Stimulated activated CD8-positive, alpha-beta memory T cell treated with anti-CD3 and anti-CD28 coated beads, Interleukin-2, amount 100 ng/mL, for 48 hours (primary cell): ENCODE measurements at places on chromosomes 1 and 21.
A peak's percentile ranks its signal among the peaks of the same experiment; 100 is the strongest.

- peak; percentile 54 for DNase-seq
These were observed 1.3 kb downstream of the EDARADD start for GRCh38 chr1:236395230-236395946.

- no peak for DNase-seq
These were observed 105.4 kb upstream of the F3 start for GRCh38 chr1:94646786-94647555.

GRCh38 chr21:35401476-35401875, 352.4 kb upstream of the RUNX1 start:
- no peak for DNase-seq

- no peak for DNase-seq
These were observed 2.6 kb downstream of the CTSE start for GRCh38 chr1:206021008-206021625.

GRCh38 chr1:224098007-224098406, 15.9 kb upstream of the FBXO28 start:
- DNase-seq: no peak

DNA sequence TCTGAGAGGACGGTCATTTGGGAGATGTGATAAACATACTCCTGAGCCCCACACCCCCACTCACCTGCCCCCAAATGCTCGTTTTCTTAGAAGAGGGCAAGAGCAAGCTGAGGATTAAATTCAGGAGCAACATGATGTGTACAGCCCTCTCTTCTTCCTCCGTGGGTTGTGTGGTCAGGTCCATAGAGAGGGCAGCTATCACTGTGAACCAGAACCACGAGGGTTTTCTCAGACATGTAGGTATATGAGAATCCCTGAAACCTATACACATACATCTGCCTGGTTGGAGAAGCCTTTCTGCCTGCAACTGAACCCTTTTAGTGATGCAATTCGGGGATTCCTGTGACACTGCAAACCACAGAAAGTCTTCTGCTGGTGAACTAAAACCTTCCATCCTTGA, 38.9 kb downstream of the PGM1 start:
- DNase-seq: no peak

DNA sequence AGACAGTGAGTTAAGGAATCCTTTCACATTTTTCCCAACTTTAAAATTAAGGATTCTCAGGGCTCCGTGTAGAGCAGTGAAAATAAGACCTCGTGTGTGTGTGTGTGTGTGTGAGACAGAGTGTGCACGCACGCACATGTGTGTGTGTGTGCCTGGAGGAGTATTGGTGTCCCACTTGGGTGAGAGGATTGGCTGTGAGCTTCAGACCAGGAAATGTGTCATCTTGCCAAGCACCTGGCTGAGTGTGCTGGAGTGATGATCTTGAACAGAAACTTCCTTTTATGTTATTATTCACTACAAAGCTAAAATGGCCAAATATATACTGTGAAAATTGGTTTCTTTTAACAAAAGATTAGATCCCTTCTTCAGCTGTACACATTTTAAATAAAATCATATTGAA, 35.2 kb upstream of the NTPCR start:
- DNase-seq: no peak

DNA sequence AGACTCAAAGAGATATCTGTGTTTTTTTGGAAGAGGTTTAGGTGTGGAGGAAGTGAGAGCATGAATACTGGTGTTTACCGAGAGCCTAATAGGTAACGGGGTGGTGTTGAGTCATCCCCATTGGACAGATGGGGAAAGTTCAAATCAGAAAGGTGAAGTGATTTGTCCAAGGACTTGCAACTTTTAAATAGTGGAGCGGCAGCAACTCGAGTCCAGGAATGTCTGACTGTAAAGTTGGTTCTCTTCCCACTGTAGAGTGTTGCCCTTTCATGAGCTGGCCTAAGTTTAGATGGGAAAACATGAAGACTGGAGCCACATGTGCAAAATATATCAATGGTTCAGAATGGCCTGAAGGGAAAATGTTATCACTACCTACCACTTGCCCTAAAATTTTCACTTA, 125.7 kb downstream of the LYPLAL1 start:
- DNase-seq: no peak

DNA sequence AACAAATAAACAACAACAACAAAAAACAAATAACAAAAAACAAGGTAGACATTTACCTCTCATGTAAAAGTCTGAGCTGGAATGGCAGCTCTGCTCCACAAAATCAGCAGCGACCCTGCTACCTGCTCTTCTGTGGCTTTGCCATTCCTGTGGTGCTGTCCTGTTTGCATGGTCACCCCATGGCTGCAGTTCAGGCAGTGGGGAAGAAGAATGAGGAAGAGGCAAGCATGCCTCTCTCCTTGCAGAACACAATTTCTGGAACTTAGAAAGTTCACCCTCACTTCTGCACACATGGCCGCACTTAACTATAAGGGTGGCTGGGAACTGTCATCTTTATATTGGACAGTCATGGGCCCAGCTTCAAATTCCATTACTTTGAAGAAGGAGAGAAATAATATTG, 84.8 kb upstream of the GNG12 start:
- DNase-seq: no peak

GRCh38 chr1:4267381-4268261, 367.5 kb upstream of the C1orf174 start:
- DNase-seq: no peak

DNA sequence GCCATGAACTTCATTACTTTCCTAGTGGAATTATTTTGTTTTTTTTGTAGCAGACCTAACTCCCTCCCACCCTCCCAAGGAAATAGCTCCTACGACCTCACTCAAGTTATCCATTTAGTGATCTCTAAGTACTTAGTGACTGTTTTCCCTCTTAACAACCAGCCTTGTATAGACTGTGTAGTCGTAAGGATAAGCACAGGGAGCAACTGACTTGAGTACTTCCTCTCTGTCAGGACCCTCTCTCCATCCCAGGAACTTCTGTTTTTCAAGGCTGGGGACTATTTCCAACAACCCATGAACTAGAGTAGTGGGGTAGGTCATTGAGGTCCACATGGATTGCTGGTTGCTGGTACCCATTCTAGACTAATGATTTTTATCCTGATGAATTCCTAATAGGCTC, 1.9 kb downstream of the AGO1 start:
- no peak for DNase-seq

GRCh38 chr1:20151906-20152598, 12.9 kb downstream of the PLA2G2F start:
- DNase-seq: peak; percentile 72

- no peak for DNase-seq
These were observed 146.5 kb downstream of the PDE4B start for GRCh38 chr1:65939191-65939590.

DNA sequence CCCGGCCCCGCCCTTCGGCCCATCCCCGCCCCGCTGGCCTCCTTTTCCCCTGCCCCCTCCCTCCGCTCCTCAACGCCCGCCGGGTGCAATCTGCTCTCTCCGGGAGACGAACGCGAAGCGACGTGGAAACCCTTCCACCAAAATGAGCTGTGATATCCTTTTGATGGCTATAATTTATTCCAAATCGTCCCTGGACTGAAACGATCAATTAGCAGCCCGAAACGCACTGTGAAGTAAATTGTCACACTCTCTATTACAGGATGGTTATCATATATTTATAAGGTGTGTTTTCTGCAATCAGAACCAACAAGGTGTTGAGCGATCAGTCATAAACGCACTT, 134.6 kb upstream of the BARHL2 start:
- DNase-seq: no peak

DNA sequence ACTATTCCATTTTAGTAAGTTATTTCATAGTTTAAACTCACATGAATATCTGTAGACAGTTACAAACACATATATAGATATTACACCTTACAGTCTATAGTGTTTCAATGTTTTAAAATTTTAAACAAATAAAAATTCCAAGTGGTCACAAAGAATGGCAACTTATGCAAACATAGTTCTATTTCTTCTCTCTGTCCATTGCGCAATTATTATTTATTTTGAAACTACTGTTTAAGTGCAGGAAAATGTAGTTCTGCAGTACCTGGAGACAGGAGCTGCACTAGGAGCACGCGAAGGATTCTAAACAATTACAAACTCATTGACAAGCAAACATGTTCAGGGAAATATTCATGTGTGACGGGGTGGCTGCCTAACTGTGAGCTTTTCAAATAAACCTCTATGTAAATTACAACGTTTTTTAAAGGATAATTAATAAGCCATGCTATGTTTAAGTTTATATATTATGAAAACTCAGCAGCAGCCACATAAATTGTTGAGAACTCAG, 312.0 kb upstream of the DUSP10 start:
- DNase-seq: no peak

DNA sequence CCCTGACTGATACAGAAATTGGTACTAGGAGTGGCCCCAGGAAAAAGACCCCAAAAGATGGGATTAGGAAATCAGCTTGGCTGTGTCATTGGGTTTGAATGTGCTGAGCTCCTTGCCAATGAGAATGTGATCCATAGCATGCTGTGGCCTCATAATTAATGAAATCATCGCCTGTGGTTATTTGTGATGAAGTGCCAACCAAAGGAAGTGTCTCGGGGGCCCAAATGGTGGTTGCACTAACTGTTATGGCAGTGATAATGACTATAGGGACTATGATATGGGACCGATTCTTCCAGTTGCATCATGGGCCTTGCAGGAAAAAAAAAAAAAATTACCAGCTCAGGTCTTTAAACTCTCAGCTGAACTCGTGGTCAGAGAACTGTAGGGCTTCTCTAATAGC, 15.4 kb upstream of the ZDHHC18 start:
- no peak for DNase-seq

DNA sequence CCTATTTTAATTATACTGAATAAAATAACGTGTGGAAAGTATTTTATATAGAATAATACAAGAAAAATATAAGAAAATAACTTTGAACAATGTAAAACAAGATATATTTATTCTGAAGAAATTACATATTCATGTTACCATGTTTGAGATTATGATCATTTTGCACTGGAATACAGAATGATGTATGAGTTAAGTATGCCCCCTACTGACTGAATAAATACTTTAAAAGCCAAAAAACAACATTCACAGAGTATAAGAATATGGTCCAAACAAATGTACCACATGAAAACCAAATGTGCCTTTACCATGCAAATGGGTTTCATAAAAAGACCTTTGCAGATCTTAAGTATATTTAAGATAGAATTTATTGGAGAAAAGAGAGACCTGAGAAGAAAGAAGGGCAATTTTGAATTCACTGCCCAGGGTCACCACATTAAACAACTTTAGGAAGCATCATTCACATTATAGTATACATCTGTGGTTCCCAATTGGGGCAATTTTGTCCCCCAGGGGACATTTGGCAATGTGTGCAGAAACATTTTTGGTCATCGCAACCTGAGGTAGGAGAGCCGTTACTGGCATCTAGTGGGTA, 136.6 kb upstream of the GFI1 start:
- no peak for DNase-seq

DNA sequence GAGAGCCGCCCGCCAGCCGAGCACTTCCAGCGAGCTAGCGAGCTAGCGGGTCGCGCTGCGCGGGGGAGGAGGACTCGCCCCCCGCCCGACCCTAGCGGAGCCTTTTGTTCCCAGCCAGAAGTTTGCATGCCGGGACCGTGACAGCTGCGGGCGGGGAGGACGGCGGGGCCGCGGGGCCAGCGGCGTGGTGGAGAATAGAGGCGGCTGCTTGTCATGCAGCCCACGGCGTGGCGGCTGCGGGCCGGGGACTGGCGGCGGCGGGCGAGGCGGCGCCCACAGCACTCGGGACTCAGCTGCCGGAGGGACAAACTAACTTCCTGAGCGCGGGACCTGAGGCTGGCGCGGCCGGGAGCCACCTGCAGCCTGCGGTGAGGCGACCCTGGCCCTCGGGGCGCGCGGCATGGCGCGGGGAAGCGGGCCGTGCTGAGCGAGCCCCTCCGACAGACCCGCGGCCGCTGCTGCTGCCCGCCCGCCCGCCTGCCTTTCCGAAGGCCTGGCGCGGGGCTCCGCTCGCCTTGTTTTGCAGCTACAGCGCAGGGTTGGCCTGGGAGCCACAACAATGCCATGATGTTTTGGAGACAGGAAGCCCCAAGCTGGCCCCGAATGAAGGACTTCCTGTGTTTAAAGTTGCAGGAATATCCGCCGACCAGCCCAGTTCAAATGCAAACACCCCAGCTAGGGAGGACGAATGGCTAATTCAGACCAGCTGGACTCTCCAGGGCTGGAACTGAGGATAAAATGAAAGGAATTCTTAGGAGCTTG, 82.2 kb upstream of the BMP8A start:
- DNase-seq: no peak

DNA sequence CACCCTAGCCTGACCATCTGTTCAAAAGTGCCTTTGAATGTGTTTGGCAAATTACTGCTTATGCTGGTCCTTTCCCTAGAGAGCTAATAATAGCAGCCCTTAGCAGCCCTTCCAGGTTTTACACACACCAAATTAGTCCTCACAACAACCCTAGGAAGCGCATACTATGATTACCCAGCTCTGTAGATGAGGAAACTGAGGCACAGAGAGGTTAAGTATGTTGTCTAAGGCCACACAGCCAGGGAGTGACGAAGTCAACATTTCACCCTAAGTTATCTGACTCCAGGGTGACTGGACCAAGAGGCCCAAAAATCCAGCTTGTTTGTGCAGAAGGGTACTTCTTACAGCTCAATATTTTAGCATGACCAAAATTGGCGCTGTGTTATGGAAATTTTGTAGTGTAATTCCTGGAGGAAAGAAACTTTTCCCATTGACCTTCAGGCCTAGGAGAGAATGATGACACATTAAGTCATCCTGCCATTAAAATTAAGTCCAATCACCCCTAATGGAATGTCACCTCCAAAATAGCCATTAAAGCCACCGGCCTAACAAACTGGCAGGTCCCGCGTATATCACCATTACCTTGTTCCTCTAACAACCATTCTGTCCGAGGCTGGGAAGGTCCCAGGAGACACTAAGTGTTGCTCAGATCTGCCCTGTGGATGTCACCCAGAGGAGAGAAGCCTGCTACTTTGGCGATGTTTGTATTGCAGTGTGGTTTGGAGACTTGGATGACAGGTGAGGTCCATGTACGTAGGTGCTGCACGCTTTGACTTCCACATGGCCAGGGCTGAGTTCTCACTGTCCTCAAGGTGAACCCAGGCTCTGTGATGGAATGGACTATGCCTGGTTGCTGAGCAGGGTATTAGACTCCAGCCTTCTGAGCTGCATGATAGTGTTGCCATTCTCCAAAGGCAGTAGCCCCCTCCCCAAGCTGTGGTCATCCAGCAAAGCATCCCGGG, 258.3 kb downstream of the TOMM20 start:
- no peak for DNase-seq

GRCh38 chr1:184889166-184889565, 85.1 kb downstream of the NIBAN1 start:
- no peak for DNase-seq

DNA sequence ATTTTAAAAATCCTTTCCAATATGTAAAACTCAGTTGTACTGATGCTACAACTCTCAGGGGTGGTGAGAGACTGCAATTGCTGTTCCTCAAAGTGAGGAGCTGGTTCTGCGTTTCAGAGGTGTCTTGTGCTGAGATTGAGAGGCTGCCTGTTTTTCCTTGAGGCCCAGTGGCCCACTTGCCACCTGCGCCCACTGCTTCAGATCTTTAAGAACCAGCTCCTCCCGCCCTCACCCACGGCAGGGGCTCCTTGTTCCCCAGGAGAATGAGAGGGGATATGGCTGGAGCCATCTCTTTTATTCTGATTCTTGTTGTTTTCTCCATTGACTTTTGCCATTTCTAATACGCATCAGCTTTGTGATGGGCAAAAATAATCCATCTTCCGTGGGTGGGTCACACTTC, 45.5 kb downstream of the EVA1C start:
- DNase-seq: no peak
